Activated naive CD8-positive, alpha-beta T cell treated with anti-CD3 and anti-CD28 coated beads, Interleukin-2, amount 50 U/mL, for 24 hours (primary cell): ENCODE measurements at places on chromosomes 16 and 17.

GRCh38 chr16:27491894-27492587 is 57.7 kb downstream of the GTF3C1 start:
- no peak for DNase-seq

- peak; percentile 30 for DNase-seq
Observed at GRCh38 chr17:51258756-51259563, 889 bp downstream of the MBTD1 start.

DNA sequence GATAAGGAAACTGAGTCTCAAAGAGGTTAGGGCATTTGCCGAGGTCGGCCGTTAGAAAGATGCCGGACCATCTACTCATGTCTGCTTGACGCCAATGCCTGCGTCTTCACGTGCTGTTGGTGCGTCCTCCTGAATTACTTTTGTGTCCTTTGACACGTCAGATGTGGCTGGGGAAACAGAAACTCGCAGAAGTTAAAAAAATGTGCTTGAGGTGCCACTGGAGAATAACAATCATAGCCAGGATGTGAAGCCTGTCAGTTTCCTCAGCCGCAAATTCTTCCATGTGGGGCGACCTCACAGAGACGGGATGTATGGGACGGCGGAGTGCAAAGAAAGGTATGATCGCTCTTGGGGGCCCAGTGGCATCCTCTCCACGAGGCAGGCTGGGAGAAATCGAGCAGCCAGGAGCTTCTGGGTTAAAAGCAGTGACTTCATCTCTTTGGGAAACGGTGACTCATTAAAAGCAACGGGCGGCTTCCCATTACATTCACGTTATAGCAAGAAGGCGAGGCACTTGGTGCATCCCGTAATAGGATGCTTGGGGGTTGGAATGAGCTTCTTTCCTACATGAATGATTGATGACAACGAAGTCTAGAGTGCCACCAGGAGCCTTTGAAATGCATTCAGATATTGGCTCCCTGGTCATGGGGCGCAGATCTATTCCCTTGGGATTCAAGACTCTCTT is 67.8 kb downstream of the BMERB1 start:
- DNase-seq, result no peak

DNA sequence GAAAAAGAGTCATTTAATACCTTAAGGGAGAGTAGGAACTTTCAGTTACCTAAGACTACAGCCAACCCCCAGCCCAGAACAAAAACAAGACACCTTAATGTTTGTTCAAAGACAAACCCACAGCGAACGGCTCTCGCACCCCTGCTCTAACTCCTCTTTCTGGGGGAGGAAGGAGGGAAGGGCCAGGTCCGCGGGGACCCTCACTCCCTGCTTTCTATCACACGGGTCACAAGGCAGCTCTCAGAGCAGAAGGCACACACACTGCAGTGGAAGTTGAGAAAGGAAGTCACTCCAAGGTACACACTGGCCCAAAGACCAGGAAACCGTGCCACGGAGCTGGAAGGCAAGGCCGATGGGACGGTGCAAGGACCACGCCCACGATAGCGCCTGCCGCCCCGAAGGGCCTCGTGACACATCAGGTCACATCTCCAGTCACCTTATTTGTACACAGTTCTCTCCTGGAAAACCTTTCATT is 10.0 kb downstream of the LITAFD start:
- no peak for DNase-seq

- no peak for DNase-seq
Observed at GRCh38 chr17:55720919-55721836, 1.5 kb downstream of the TMEM100 start.

DNA sequence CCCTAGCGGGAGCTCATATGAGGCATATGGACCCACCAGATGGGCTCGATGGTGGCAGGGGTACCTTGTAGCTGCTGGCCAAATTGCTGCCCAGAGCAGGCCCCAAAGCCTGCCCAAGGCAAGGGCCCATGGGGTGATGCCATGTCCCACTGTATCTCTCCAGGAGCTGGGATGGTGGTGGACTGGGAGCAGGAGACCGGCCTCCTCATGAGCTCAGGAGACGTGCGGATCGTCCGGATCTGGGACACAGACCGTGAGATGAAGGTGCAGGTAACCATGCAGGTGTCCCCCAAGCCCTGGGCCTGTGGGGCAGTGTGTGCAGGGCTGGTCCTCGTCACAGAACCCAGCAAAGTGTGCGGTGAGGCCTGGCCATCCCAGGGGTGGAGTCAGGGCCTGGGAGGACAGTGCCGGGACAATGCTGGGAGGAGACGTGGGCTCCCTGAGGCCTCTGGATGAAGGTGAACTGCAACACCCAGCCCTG is 34.1 kb upstream of the CHMP6 start:
- no peak for DNase-seq

DNA sequence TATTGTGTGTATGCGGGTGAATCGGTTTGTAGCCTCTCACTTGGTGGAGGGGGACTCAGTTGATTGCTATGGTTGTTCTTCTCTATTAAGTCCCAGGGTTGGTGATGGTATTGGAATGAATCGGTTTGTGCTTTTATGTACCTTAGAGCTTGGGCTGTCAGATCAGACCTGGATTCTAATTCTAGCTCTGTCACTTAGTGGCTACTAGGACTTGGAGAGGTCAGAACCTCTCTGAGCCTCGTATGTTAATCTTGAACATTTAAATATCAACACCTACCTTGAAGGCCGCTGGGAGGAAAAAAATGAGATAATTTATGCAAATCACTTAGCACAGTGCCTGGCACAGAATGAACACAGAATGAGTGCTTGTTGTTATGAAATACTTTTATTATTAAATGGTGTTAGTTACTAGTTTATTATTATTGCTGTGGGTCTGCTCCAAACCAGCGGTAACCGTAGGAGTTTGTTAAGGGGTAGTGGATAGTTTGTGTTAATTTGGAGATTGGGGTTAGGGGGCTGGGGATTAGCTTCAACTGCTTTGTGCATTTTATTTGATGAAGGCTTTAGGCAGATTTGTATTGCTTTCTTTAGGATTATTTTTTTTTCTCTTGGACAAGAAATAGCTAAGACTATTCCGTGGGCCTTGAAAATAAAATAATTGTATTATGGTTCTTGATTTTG is 3.5 kb downstream of the KDM6B start:
- DNase-seq, result no peak

DNA sequence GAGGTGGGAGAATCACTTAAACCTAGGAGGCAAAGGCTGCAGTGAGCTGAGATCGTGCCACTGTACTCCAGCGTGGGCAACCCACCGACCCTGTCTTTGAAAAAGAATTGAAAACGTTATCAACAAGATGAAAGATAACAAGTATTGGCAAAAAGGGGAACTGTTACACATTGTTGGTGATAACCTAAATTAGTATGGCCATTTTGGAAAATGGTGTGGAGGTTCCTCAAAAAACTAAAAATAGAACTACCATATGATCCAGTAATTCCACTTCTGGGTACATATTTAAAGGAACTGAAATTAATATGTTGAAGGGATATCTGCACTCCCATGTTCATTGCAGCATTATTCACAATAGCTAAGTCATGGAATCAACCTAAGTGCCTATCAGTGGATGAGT is 61.0 kb downstream of the ABHD15 start:
- no peak for DNase-seq

DNA sequence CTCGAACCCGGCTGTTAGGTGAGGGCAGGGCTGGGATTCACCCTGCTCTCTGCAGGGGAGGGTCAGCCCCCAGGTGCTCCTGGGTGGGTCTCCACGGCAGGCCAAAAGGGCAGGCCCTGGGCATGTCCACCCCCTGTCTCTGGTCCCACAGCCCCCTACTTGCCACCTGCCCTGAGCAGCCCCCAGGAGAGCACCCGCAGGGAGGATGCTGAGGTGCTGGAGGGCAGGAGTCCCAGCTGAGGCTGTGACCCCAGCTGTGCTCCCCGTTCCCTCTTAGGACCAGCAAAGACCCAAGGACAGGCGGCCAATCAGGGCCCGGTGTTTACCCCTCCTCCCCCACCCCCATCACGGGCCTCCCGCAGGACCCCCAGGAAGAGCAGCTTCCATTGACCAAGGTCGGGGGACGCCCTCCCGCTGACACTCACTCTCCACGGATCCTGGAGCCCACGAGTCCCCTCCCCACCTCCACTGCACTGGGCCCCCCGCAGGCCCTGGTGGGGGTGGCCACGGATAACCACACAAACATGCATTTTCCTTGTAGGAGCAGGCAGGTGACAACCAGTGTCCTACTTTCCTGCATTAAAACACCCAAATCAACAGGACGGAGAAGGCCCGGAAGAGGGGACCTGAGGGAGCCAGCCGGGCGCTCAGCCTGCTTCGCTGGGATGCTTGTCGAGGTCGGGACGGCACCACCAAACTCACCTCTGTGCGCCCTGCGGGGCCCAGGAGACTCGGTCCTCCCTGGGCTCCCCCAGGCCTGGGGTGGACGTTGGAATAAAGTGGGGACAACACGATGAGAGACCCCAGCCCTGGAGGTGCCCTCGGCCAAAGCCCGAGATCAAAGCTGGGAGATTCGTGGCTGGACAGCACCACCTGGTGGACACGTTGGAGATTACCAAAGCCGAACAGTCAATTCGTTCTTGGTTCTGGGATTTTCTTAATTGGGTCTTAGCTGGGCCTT is 22.5 kb upstream of the ENPP7 start:
- peak; percentile 68 for DNase-seq

DNA sequence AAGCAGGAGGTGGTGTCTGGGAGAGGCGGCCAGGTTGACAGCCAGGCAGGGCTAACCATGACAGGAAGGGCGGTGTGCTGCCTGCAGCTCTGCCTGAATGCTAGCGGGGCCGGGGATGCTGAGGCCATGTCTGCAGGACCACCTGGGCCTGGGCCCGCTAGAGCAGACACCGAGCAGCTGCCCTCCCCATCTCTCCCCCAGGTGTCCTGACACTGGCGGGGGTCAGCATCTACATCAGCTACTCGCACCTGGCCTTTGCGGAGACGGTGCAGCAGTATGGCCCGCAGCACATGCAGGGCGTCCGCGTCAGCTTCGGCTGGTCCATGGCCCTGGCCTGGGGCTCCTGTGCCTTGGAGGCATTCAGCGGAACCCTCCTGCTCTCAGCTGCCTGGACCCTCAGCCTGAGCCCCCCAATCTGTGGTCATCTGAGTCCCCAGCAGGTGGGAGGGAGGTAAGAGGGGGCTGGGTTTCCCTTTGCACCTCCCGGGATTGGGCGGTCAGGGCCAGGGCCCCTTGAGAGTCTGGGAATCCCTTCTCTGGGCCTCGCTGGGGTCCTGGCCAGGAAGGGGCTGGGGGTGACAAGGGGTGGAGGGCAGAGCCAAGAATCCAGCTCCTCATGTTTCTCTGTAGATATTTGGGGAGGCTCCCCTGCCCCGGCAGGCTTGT is 7.5 kb downstream of the TMEM235 start:
- DNase-seq, result no peak

- DNase-seq, result no peak
Observed at GRCh38 chr16:81866820-81867440, 87.8 kb downstream of the PLCG2 start.

DNA sequence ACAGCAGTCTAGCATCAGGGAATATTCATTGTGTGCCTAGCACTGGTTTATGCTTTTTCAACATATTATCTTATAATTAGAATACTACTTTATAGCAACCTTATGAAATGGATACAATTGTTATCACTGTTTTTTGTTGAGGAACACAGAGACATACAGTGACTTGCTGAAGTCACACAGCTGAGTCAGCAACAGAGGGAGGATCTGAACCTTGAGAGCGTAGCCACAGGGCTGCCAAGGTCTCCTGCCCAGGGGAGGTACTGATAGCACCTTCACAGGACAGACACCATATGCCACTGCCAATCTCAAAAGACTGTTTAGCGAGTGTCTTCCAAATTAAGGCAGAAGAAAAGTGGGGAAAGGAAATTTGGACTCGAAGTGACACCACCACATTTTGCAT is 63.0 kb downstream of the GTF3C1 start:
- no peak for DNase-seq

GRCh38 chr17:38875477-38876075 is 5.7 kb downstream of the LASP1 start:
- no peak for DNase-seq

DNA sequence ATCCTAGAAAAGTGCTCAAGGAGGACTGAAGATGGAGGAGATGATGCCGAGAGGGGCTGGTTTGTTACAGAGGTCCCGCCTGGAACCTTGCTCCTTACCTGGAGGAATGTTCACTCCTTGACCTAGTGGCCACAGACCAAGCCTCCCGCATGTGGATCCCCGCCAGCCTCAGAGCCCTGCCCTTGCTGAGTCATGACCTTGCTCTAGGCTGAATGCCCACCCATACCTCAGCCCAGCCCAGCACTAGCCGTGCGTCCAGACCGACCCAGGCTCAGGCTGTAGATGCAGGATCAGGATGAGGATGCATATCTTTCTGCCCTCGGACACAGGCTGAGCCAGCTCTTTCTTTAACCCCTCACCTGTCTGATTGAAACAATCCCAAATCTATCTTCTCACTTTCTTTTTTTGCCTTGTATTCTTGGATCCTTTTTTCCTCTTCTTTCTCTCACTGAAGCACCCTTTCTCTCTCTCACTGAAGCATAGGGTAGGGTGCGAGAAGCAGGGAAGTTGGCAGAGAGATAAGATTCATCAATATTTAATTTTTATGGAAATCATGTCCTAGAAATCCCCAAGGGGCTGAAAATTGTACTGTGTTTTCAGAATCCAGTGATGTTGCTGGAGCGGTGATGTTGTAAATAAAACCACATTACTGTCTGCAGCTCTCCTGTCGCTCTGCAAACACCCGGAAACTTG is 34.9 kb downstream of the WSCD1 start:
- no peak for DNase-seq

DNA sequence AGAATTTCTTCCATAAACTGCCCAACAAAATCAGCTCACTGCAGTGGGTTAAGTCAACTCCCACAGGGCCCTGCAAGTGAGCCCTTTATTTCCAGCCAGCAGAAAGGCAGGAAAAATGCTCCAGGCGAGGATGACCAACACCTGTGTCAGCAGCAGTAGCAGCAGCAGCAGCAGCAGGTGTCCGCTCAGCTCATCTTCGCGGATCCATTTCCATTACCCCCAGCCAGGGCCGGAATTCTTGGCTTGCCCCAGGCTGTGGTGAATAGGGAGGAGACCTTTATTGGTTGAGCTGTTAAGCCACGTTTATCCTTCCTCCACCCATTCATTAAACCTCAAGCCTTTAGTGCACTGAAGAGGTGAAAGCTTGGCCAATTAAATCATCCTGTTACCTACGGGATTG is 46.2 kb downstream of the MARCHF10 start:
- no peak for DNase-seq

- DNase-seq, result peak; percentile 35
Observed at GRCh38 chr17:81453712-81454111, 58.5 kb downstream of the BAHCC1 start.

- no peak for DNase-seq
Observed at GRCh38 chr16:1906055-1906845, 12.0 kb downstream of the HS3ST6 start.

GRCh38 chr17:62625870-62626200 is 1.6 kb upstream of the MRC2 start:
- DNase-seq, result no peak
